AG08395 (cell line): ENCODE measurements at places on chromosomes 11 and 22.
A peak's percentile ranks its signal among the peaks of the same experiment; 100 is the strongest.

DNA sequence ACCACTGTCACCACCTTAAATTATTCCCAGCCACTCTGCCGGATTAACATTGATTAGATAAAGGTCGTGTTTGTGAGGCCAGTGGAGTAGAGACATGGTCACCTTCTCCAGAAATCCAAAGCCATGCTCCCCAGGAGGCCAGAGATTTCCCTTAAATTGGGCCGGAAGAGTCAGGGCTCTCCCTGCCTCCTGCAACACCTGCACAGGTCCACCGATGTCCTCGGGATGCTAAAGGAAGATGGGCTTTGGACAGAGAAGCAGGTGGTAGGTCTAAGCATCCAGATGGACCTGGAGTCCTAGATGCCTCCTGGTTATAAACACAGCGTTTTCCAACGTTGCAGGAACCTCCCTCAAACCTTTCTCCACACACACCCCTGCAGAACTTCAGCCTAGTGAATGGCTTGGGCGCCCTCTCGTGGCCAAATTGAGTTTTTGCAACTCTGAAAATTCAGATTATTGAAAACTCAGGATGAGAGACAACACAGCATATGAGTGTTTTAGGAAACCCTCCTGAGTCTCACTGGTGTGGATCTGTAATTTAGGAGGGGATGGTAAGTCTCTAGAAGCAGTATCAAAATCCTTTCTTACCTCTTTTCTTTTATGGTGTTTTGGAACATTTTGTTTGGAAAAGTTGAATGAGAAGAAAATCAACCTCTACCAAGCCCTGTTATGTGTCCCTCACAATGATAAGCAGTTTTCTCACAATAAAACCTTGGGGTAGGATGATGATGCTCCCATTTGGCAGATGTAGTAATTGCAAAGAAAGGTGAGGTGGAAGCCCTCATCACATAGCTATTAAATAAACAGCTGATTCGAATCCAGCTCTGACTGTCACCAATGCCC, 109.6 kb downstream of the RRAS2 start:
- DNase-seq: peak; percentile 73

GRCh38 chr11:69391192-69392103, 90.0 kb upstream of the LINC01488 start:
- no peak for DNase-seq

DNA sequence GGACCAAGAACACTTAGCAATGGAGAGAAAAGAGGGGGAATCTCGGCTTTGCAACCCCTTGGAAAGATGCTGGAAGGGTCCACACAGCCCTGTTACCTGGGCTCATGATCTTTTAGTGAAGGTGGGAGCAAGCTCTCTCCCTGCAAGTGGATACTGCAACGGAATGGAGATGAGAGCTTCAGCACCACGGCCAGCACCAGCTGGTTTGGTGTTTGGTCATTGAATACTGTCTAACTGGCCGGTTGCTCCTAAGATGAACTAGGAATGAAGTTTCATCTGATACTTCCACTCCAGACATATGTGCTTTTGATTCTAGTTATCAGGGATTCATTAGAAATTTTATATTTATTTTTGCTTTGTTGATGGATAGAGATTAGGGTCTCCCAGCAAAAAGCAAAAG, 16.3 kb downstream of the HTR3A start:
- peak; percentile 48 for DNase-seq

GRCh38 chr11:109864151-109864661, 229.0 kb upstream of the ZC3H12C start:
- no peak for DNase-seq
